ENCODE measurements at places on chromosomes 7 and 10.

- no peak for DNase-seq
Measured at GRCh38 chr7:4226524-4226882, 455.6 kb upstream of the FOXK1 start.

DNA sequence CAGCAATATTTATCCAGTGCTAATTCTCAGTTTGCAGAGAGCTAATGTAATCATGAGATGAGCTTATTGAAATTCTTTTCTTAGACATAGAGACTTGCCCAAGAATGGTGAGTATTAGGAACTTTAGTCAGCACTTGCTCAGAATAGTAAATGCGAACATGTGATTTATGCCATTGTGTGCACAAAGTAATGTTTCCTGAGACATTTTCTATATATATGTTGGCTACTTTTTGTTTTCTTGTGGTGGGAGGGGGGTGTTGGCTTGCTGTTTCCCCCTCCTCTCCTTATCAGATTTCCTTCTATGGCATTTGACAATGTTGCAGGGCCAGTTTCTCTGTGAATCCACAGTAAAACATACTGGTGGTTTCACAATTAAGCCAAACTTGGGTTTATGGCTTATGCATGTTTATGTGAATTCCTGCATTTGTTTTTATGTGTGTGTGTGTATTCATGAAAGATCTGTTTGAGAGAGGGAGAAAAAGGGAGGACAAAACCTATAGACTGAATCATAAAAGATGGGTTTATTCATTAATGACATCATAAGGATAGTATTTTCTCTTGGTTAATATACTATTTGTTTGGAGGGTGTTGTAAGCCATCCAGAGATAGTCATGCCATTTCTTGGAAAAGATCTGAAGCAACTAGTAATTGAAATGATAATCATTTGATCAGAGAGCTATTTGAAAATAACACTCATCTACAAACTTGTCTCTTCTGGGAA is 36.3 kb downstream of the ARID5B start:
- peak; percentile 72 for DNase-seq

DNA sequence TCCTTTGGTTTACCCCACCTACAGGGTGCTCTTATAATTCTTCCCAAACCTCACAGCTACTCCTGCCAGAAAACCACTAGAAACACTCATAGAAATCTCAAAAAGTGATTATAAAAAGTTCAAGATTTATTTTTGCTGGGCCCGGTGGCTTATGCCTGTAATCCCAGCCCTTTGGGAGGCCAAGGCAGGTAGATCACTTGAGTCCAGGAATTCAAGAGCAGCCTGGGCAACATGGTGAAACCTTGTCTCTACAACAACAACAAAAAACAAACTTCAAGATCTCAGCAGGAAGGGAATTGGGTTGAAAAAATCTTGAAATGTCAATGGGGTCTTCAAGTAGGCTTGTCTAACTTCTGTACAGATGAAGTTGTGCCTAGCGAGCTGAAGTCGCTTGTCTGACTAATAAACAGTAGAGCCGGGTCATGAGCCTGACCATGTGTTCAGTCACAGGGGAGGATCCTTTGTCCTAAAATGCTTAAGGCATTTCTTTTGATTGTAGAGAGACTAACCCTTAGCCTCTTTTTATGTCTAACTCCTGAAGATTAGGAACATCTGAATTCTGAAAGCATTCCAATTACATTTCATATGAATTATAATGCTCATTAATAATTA is 124.6 kb downstream of the NOC3L start:
- no peak for DNase-seq

DNA sequence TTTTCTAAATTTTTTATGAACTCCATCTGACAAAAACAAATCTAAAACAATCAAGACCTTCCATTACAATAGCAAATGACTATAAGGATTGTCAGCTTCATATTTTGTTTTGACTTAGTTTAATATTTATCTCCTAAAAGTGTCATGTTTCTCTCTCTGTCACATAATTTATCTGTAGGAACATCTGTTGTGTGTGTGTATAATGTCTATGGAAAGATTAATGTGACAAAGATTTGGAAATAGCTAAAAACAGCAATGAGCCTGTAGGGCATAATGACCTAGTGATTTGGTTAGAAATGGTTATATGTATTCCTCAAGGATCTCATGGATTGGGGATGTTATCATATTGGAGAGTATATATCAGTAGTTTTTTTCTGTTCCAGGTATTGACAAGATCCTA is 69.6 kb upstream of the MDFIC start:
- no peak for DNase-seq

- DNase-seq = no peak
Measured at GRCh38 chr7:12625836-12626235, 55.3 kb downstream of the SCIN start.

DNA sequence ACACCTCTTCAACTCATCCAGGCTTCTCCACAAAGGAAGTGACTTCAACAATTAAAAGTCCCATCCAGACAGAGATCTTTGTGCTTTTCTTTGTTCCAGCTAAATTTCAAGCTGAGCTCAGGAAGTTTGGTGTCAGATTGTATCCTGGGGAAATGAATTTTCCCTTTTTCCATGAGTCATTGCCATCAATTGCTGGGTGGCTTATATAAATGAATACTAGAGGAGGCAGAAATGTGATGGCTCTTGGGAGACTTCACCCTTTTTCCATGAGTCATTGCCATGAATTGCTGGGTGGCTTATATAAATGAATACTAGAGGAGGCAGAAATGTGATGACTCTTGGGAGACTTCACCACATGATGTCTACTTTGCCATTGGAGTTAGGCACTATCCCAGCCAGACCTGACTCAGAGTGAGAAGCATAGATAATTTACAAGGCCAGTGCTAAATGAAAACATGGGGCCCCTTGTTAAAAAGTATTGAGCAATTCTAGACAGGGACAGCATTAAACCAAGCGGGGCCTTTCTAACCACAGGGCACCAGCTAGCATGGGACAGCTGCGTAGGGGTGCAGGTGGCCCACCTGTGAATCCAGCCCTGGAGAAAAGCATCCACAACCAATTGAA is 339.2 kb upstream of the PODXL start:
- DNase-seq = peak; percentile 73

DNA sequence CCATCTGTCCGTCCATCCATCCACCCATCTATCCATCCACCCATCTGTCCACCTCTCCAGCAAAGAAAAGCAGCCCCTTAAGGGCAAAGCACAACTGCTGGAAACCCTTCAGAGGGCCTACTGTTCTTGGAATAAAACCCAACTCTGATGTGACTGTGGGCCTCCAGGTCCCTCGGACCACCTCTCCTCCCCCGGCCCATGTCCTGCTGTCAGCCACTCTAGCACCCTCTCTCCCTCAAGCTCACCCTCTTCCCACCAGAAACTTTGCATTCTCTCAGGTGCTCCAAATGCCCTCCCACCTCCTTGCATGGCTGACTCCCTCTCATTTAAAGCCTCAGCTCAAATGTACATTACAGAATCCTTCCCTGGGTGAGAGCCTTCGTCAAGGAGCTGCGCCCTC is 110.3 kb downstream of the ARHGAP22 start:
- DNase-seq = no peak

GRCh38 chr7:147245274-147245673 is 1128.7 kb downstream of the CNTNAP2 start:
- DNase-seq = peak; percentile 36

- DNase-seq = no peak
Measured at GRCh38 chr7:128880791-128881457, 18.3 kb downstream of the ATP6V1F start.

GRCh38 chr10:28801869-28802268 is 124.5 kb downstream of the BAMBI start:
- DNase-seq = no peak

DNA sequence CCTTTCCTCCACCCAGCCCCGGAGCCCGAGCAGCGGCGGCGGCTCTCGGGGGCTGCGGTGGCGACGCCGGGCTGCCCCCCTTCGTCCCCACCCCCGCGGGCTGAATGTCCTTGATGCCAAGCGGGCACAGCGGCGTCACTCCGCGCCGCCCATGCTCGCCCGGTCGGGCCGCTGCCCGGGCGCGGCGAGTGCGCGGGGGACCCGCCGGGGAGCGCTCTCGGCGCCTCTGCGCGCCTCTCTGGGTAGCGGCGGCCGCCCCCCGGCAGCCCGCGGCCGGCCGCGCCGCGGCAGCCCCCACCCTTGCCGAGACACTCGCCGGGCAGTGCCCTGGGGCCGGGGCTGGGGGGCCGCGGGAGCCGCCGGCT is 433 bp upstream of the PLXNA4 start:
- DNase-seq = no peak

DNA sequence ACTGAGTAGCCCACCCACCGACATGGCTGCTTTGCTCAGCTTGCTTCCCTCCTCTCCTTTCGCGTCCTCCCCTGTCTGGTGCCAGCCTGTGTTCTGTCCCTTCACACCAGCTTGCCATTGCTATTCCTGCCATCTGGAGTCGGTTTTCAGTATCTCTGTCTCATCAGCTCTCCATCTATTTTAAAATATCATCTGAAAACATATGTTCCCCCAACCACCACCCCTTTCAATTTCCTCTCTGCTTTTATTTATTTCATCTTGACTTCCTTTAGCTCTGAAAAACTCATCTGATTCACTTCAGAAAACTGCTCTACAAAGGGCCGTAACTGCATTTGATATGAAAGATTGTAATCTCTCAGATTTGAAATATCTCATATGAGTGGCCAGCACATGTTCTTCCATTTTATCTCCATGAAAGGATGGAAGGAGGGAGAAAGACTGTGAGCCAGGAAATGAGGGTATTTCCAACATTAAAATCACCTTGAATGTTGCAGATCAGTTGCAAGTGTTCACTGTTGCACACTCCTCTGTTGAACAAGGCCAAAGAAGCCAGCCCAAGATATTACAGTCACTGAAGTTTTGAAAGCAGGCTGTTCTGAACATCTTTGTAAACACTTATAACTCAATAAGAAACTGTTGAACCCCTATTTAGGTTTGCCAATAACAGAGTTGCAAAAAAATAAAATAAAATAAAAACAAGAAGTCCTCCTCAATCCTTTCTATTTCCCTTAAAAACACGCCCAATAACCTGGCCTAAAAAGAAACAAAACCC is 202.4 kb upstream of the NEBL start:
- DNase-seq = peak; percentile 22

- DNase-seq = no peak
Measured at GRCh38 chr7:55469271-55469681, 103.0 kb downstream of the VOPP1 start.

DNA sequence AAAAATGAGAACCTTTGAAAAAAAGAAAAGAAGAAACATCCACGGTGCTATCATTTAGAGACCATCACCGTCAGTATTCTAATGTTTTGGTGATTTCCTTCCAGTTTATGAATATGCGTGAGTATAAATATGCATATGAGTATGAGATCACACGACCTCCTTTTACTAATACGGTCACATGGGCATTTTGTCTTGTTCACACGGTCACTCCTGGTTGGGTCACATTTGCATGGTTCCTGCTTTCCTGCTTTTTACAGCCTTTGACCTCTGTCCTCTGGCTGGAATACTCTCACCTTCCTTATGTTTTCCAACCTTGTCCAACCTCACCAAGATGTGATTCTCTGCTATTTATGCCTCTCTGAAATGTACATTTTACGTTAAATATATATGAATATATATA is 25.3 kb upstream of the LMTK2 start:
- no peak for DNase-seq

DNA sequence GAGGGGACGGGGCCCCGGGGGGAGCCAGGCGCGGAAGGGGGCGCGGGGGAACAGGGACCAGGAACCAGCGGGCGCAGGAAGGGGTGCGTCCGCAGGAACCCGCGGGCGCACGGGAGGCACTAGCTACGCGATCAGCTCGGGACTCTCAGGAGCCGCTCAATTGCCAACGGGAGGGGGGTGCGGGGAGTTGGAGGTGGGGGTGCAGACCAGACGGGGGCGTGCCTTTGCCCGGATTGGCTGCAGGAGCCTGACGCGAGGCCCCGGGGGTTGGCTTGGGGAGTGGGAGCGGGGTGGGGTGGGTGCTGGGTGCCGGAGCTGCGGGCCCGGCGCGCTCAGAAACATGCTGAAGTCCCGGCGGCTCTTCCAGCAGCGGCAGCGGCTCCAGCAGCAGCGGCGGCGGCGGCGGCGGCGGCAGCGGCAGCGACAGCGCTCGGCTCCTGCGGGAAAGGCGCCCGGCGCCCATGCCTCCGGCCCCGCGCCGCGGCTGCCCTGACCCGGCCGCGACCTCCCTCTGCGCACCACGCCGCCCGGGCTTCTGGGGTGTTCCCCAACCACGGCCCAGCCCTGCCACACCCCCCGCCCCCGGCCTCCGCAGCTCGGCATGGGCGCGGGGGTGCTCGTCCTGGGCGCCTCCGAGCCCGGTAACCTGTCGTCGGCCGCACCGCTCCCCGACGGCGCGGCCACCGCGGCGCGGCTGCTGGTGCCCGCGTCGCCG is at the start of gene ADRB1:
Gene ADRB1, plus strand, starts transcription at position 335 of the 715 bp plus-strand sequence. Its CDS starts 267 bp downstream, at position 602.
- peak; percentile 32 for DNase-seq

DNA sequence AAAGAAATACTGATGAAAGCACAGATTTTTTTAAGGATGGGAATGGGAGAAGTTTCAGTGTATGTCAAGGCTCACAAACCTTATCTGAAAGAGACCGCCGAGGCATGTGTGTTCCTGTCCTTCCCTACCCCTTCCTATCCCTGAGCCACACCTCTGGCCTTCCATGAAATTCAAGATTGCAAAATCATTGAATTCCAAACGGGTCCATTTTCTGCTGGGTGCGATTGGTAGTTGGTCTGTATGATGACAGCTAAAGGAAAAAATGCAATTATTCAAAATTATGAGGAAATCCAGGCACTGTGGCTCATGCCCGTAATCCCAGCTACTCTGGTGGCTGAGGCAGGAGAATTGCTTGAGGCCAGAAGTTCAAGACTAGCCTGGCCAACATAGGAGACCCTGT is 170.1 kb downstream of the ARHGAP12 start:
- no peak for DNase-seq

DNA sequence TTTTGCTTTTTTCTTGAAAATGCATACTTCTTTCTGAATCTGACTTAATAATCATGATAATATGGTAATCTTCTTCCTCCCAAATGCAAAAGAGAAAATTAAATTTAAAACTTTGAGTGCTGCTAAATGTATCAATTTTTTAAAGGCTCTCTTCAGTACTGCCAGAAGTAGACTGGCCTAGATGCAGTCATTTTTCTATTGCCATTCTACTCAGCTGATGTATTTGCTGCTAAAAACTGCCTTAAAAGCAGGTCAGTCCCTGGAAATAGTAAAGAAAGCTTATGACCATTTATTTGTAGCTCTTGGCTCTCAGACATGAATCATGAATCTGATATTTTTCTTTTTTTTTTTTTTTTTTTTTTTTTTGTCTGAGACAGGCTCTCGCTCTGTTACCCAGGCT is 28.5 kb downstream of the NAPEPLD start:
- DNase-seq = no peak

DNA sequence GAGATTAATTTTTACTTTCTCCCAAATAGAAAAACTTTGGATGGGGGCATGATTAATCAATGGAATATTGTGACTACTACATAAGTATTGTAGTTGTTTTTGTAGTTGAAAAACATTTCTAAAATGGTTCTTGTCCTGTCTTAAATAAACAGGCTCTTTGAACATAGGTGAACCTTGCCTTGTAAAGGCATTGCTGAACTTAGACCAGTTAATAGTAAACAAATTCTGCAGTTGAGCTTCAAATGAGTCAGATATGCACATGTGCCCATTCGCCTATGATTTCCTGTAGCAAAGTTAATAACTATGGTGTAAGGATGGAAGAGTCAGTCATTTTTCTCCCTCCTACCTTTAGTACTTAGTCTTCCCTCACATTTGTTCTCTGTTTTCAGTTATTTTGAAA is 22.6 kb downstream of the CUTC start:
- peak; percentile 82 for DNase-seq

GRCh38 chr7:66845379-66846095 is 75.5 kb upstream of the TMEM248 start:
- DNase-seq = no peak

- DNase-seq = peak; percentile 10
Measured at GRCh38 chr10:92897916-92898315, 49.6 kb downstream of the EXOC6 start.
